LHCN-M2 (cell line): ENCODE measurements at places on chromosomes 11 and 22.

DNA sequence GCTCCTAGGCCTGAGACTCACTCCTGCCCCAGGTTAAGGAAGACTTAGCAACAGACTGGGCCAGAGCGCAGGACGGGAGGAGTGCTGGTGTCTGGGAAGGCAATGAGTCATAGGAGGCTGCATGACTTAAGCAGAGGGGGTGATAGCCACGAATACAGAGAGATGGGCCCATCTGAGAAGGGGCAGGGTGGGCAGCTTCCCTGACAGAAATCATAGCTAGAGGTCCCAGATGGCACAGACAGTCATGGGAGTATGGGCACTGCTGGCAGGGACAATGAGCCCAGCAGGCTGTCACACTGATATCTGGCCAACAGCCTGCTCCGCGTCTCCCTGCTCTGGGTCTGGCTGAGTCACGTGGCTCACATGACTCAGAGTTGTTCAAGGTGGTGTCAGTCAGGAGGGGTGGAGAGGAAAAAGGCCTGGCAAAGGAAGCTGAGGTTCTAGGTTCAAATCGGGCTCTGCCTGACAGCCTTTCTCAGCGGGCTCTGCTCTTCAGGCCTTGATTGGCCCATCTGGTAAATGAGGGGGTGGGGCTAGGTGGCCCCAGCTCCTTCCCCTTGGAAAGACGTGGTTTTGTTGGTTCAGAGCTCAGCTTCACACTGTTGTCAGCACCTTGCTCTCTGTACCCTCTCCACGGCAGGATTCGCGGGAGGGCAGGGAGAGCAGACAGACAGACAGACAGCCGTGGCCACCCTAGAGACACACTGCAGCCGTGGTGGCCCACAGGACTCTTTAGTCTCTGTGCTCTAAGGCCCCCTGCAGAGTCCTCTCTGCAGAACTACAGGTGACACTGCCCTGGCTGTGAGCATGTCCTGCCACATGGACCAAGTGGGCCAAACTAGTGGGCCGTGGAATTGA is 47.8 kb downstream of the DBX1 start:
- DNase-seq, result peak; percentile 89

DNA sequence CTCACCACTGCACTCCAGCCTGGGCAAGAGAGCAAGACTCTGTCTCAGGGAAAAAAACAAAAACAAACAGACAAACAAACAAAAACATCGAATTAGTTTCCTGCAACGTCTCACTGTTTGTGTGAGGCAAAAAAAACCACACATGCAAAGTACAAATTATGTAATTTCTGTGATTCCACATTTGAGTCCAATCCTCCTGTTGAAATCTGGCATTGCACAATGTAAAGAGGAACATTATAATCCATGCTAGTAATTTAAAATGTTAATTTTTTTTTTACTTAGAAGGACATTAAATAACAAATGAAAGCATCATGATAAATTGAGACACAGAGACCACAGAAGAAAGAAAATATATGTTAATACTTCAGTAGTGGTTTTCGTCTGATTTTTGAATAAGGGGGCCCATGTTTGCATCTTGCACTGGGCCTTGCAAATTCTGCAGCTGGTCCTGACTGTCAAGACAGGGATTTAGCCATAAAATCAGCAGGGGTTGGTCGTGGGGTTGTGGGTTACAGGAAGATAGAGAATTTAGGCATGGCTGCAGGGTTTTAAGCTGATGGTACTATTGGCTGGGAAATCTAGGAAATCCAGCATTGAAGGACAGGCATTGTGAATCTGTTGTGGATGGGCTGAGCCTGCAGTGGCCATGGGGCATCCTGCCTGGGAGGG is 102.6 kb upstream of the ALDH3B2 start:
- DNase-seq, result no peak

DNA sequence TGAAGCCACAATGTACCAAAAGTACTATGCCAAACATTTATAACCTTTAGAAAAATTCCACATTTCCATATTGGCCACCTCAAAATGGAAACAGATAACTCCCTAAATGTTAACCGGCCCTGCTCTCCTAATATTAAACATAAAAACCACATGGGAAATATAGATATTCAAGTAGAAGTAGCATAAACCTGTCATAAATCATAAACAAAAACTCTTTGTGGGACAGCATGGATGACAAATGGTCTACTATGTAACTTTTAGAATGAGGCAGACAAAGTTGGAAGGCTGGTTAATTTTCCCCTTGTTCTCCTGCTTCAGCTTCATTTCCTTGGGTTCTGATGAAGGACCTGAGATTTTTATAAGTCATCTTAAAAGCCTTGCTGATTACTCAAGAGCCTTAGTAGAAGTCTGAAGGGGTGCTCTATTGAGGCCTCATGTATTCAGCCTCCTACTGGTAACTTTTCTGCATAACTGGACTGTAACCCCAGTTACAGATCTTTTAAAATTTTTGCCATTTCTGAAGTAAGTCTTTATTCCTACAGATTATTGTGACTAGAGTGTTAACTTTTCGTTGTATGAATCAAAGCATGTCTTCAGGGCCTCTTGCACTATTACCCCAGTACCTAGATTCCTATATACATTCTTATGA is 116.4 kb downstream of the STIM1 start:
- DNase-seq, result peak; percentile 27

GRCh38 chr11:117273550-117274289 is 17.4 kb upstream of the BACE1-AS start:
- peak; percentile 93 for DNase-seq

DNA sequence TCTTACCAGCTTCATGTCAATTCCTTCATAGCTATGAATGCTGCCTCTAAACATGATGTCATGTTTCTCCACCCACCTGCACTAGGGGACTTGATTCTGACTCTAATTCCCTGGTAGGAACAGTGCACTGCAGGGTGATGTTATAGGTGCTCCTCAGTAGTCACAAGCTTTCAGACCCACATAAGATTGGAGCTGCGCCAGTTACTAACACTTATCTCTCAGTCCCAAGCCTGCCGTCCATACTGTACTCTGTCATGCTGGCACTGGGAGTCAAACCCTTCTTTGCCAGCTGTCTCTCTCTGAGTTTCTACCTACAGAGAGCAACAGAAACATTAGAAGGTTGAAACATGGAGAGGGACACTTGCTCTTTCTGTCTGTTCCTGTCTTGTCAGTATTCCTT is 5.5 kb downstream of the OR56A1 start:
- DNase-seq, result no peak
